Left forelimb (tissue), 1 donor: ENCODE measurements at places on chromosomes 7 and 10.

DNA sequence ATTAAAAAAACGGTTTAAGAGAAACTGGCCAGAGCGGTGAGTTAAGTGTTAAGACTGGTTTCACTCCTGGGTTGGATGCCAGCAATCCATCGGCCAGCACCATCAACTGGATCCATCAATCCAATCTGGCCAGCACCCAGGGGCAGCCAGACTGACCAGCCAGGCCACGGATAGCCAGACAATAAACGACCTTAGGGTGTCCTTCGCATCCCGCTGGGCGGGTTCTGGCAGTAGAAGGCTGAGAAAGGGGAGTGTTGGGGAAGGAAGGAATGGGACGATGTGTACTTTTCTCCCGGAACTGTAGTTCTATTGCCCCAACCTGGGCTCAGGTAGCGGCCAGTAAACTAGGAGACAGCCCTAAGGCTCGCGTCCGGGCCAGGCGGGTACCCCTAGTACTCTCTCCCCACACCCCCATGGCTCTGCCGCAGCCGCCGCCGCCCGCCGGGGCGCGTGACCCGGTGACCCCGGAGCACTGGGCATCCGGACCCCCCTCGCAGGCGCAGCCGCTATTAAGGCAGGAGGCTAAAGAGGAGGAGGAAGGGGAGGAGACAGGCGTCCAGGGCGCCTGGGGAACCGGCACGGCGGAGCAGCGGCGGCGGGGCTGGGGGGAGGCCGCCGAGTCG lies at the start of gene CASD1:
Gene CASD1, plus strand, starts transcription at position 546 of the 623 bp plus-strand sequence. CDS start 276 bp downstream, outside the sequence.
- DNase-seq: peak; percentile 85

DNA sequence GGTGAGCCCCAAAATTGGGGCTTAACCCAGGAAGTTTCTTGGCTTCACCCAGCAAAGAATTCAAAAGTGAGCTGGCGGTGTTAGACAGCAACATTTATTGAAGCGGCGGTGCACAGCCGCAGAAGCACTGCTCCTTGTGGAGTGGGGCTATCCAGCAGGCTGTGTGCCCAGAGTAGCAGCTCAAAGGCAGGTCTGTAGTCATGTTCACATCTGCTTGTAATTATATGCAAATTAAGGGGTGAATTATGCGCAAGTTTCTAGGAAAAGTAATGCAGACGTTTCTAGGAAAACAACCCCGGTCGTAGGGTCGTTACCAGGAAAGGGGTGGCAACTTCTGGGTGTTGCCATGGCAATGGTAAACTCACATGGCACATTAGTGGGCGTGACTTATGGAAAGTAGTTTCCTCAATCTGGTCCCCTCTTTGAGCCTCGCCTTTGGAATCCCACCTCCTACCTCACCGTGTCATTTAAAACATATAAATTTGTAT lies 13.7 kb upstream of the KBTBD2 start:
- DNase-seq: peak; percentile 82

DNA sequence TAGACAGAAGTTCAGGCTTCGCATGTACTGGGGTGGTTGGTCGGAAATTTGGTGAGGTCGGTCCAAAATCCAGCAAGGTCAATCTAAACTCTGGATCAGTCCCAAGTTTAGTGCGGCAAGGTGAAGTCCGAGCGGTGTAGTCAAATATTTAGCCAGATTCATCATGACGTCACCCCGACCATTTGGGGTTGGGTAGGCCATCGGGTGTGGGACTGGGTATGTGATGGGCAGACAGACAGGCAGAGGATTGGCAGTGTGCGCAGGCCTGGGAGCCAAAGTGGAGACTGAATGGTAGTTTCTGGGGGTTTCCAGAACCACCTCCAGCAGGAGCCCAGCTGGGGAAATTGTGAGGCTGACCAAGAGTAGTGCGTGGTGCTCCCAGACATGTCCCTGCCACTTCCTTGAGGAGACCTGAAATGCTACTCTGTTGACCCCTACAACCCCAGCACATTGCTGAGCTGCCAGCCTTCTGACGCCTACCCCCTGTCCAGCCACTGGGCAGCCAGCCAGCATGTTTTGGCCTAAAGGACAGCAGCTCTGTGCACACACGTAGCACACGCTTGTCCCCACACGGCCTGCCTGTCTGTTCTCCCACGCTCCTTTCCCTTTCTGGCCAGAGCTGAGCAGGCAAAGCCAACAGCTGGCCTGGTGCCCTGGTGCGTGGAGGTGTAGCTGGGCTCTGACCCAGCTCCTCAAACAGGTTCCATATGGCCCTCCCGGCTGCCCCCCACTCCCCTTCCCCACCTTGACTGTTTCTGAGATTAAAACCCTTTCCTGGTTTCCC lies 55.9 kb downstream of the FAM241B start:
- peak; percentile 79 for DNase-seq

- no peak for DNase-seq
Measured at GRCh38 chr7:105979405-105979804, 16.3 kb downstream of the CDHR3 start.

DNA sequence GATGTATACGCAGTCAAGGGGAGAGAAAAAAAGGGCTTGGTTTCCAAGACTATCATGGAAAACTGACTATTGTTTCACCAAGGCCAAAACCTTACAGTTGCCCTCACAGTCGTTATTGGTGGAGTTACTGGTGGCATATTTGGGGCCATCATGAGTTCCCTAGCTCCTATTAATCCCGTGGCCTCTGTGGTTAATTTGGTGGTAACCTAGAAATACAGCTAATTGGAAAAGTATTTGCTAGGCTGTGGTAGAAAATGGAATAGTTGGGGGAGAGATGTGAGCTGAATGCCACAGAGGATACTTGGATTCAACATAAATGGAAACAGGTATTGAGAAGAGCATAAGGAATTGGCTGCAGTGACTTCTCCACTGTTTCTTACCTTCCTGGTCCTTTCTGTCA lies 450.7 kb downstream of the KCNMA1 start:
- no peak for DNase-seq

DNA sequence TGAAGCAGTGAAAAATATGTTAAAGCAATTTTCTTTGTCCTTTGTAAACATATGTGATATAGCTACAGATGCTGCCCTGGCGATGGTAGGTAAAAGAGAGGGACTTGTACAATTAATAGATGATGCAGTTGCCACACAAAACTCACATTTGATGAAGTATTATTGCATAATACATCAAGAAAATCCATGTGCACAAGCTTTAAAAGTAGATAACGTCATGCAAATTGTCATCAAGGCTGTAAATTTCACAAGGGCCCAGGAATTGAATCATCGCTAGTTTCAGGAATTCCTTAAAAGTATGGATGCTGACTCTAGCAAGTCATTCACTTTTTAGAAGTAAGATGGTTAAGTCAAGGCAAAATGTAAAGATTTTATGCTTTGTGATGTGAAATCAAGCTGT lies 10.0 kb downstream of the CYP3A5 start:
- DNase-seq: no peak

GRCh38 chr10:44357023-44357540 lies 27.8 kb downstream of the CXCL12 start:
- no peak for DNase-seq
